ENCODE measurements at places on chromosomes 2 and 18. TPM values are rescaled to one million over a fixed set of nuclear protein-coding genes. Genes with fewer than 3 reads are reported as not detected.

PTH2R gene
- total RNA-seq: not detected

RPRM gene
- total RNA-seq: not detected

MBOAT2 gene
- 31.1 TPM for total RNA-seq

SP140 gene
- total RNA-seq: 1.2 TPM

TNFRSF11A gene
- total RNA-seq: not detected

CLIP4 gene
- 43.8 TPM for total RNA-seq

RNF144A gene
- 8.5 TPM for total RNA-seq

VIT gene
- 1.4 TPM for total RNA-seq

DSG3 gene
- total RNA-seq: not detected

SLC38A11 gene
- total RNA-seq: not detected

ELAC1 gene
- 6.4 TPM for total RNA-seq

FHL2 gene
- 288 TPM for total RNA-seq

CPS1 gene
- 12.4 TPM for total RNA-seq

SLC19A3 gene
- not detected for total RNA-seq

RAD51AP2 gene
- total RNA-seq: not detected

HOXD4 gene
- 0.18 TPM for total RNA-seq

OXER1 gene
- total RNA-seq: not detected

TUBB8B gene
- total RNA-seq: not detected

CRYGC gene
- not detected for total RNA-seq

TMSB10 gene
- 10,805 TPM for total RNA-seq

MC5R gene
- not detected for total RNA-seq

ASTL gene
- not detected for total RNA-seq

SP5 gene
- total RNA-seq: not detected

FMNL2 gene
- 12.7 TPM for total RNA-seq

MEP1B gene
- total RNA-seq: not detected

ACP1 gene
- 89.3 TPM for total RNA-seq

TP53I3 gene
- total RNA-seq: 75.9 TPM

SLC4A3 gene
- total RNA-seq: 5.7 TPM

GRP gene
- total RNA-seq: not detected

ZNF514 gene
- 2.6 TPM for total RNA-seq

PMAIP1 gene
- 30.0 TPM for total RNA-seq

STARD6 gene
- 0.35 TPM for total RNA-seq

SLC30A3 gene
- not detected for total RNA-seq

FKBP1B gene
- 8.4 TPM for total RNA-seq

SIX3 gene
- not detected for total RNA-seq

ALLC gene
- total RNA-seq: not detected

MAP3K19 gene
- not detected for total RNA-seq

ACKR3 gene
- not detected for total RNA-seq

LTBP1 gene
- 376 TPM for total RNA-seq
